ENCODE measurements at places on chromosomes 12 and 14. TPM values are rescaled to one million over a fixed set of nuclear protein-coding genes. Genes with fewer than 3 reads are reported as not detected.

Gene GMFB
- total RNA-seq, result 56.5 TPM

Gene KIF5A
- total RNA-seq, result under 0.01 TPM

Gene SLC39A5
- total RNA-seq, result not detected

Gene CCDC197
- total RNA-seq, result not detected

Gene SUDS3
- 36.5 TPM for total RNA-seq

Measured in epithelial cell of umbilical artery (primary cell).